ENCODE measurements at places on chromosomes 1 and 21.

DNA sequence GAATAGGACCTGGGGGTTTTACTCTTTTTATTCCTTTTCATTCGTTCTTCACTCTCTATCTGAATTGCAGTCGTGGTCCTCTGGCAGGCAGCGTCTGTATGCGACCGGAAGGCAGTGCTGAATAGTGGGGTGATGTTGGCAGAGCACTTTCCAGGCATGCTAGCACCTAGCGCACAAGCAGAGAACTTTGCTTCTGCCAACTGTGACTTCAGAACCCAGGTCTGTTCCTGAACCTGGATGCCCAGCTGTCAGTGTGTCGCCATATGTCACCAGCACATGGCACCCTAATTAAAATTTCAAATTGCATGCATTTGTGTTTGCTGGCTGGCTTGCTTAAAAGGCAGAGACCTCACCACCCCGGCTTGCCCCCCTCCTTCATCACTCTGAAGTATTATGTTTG, 116.2 kb downstream of the NFIA start:
- no peak for DNase-seq

DNA sequence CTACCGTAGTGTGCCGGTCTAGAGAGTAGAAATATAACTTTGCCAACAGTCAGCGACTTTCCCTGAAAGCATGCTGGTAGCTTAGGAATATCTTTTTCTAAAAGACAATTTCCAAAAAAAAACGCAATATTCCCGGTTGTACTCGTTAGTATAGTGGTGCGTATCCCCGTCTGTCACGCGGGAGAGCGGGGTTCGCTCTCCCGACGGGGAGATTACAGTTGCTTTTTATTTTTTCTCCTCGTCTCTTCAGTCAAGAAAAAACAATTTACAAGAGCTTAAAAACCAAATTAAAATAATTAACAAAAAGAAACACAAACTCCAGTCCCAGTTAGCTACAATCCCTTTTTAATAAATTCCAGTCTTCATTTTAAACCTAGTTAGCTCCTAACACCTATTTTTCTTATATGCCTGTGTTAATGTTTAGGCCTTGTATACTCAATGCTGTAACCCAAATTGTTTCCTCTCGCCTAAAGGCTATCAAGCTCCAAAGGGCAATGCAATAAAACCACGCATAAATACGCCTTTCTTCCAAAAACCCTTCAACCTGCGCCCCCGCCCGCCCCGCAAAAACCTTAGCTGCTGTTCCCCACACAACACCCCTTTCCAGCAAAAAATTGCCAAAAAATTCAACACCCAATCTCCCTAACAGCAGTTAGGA, 7.8 kb downstream of the HSPA6 start:
- DNase-seq, result no peak

- DNase-seq, result no peak
Observed at GRCh38 chr21:43367296-43367695, 59.6 kb downstream of the SIK1 start.

DNA sequence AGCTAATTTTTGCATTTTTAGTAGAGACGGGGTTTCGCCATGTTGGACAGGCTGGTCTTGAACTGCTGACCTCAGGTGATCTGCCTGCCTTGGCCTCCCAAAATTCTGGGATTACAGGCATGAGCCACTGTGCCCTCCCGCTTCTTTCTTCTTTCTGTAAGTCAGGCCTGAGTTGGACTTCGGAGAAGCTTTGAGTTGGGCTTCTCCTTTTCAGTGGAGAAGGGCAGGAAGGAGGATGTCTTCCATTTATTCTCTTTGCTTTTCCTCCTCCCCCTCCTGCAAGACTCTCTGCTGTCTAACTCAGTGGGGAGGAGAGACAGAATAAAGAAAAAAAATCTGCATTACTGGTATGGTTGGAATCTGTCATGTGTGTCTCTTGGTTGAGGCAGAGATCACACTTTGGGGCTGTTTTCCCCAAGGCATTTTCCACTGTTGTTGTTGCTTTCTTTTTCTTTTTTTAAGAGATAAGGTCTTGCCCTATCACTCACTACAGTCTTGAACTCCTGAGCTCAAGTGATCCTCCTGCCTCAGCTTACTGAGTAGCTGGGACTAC, 13.2 kb upstream of the DEGS1 start:
- DNase-seq, result peak; percentile 34

DNA sequence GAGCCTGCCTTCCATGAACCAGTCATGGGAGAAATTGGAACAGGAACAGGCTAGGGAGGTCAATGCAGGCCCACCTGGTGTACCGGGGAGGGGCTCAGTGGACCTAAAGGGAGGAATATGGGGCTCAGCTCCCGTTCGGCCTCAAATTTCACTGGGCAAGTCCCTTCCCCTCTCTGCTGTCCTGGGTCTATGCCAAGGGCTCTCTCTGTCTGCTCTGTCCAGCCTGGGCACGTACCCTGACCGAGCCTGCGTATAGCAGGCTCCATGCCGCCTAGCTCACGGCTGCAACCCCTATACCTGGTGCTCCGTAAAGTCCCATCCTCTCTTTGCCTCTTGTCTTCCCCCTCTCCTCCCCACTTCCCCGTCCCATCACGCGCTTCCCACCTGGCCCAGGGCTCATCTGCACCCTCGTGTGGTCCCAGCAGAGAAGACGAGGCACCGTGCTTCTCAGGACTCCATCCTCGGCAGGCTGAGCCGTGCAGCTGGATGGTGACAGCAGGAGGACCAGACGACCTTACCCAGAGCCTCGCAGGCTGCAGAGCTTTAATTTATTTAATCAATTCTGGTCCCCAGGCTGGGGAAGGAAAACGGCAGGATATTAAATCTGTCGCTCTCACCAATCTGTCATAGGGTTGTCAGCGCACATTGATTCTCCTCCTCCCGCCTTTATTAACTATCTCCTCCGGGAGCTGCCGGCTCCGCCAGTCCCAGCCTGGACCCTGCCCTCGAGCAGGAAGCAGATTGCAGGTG, 25.0 kb upstream of the DISP3 start:
- no peak for DNase-seq

DNA sequence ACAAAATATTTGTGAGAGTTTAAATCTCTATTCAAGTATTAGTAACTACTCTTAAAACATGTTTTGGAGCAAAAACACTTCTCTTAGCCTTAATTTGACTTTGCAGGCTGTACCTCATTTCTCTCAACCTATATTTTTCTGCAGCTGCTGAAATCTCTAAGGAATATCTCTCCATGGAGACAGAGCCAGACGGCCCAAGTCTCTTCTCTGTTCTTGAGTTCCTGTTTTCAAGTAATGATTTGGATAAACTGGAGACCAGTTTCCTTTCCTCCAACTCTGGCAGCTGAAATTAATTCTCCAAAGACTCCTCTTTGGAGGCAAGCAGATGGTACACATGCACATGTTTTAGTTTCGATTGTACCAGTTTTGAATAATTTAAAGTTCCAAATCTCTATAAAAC, 659.7 kb upstream of the NEGR1 start:
- DNase-seq, result no peak

DNA sequence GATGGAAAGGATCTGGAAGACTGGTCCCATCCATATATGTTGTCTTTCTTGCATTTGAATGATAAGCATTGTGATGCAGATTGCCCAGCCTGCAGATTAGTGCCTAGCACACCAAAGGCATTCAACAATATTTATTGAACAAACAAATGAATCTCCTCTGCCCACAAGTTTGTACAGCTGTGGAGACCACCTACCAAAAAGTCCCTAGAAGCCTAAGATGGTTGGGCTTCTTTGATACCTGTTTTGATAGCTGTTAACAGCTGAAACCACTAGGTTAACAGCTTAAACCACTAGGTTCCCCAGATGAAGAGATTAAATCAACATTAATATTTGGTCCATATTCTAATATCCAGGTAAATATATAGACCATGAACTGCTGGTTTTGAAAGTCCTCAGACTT, 9.8 kb downstream of the DUSP10 start:
- no peak for DNase-seq

DNA sequence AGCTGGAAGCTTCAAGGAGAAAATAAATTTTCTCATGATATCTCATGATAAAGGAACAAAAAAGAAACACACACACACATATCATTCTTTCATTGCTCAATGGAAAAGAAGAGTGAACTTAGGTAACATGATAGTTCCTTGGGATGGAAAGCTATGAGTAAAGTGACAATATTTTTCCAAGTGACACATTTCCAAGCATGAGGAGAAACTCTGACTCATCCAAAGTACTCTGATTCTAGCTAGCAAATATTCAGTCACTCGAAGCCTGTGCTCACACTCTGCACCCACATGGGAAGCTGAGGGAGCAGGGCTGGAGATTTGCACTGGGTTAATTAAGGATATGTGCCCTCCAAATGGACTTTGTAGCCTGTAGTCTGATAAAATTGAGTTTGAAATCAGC, 222.4 kb downstream of the LRRC40 start:
- DNase-seq, result no peak

GRCh38 chr1:4762146-4762545, 107.7 kb downstream of the AJAP1 start:
- no peak for DNase-seq

GRCh38 chr1:155485945-155486344, 76.7 kb downstream of the ASH1L start:
- DNase-seq, result peak; percentile 85

DNA sequence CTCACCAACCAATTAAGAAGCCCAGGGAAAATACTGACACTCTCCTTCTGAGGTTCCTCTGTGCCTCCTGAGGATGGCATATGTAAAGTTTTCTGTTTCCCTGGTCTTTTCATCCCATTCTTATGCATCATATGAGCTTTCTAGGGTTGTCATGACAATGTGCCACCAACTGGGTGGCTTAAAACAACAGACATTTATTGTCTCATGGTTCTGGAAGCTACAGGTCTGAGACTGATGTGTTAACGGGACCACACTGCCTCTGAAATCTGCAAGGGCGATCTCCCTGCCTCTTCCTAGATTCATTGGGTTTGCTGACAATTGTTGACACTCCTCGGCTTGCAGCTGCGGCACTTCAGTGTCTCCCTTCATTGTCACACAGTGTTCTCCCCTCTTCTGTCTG, 308.4 kb downstream of the RGS7 start:
- no peak for DNase-seq

GRCh38 chr1:58162952-58163550, 383.5 kb downstream of the OMA1 start:
- DNase-seq, result peak; percentile 55

- DNase-seq, result no peak
Observed at GRCh38 chr1:30068787-30069472, 654.5 kb downstream of the MATN1 start.

GRCh38 chr1:165610866-165611265, 20.2 kb upstream of the MGST3 start:
- no peak for DNase-seq

DNA sequence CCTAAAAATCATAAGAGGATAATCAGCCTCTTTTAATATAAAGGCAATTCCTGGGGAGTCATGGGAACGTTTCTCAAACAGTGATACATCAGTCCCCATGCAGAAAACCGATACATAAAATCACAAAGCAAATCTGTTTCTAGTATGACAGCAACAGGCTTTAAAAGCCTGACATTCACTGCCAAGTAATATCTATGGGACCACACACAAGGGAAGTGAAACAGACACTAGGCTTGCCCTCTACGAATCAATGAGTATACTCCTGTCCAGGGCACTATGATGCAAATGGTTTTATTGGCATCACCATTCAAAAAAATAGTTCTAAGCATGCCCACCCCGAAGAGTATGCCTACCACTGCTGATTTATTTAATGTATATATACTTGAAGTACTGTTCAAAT, 54.4 kb downstream of the TIAM1 start:
- peak; percentile 47 for DNase-seq

DNA sequence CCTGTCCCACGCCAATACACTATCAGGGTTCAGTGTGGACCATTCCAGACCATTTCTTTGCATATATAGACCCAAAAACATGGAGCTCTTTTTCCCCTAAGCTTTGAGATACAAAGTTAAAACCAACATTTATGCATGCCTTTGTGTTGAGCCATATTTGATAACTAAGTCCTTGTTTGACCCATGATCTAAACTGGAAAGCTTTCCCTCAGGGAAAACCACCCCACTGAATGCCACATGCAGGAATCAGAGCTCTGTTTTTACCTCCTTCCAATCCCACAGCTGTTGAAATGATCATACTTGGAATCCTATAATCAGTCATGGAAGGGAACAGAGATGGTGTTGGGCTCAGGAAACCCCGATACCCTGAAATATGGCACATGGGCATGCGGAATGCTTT, 14.8 kb upstream of the SLC45A1 start:
- no peak for DNase-seq

DNA sequence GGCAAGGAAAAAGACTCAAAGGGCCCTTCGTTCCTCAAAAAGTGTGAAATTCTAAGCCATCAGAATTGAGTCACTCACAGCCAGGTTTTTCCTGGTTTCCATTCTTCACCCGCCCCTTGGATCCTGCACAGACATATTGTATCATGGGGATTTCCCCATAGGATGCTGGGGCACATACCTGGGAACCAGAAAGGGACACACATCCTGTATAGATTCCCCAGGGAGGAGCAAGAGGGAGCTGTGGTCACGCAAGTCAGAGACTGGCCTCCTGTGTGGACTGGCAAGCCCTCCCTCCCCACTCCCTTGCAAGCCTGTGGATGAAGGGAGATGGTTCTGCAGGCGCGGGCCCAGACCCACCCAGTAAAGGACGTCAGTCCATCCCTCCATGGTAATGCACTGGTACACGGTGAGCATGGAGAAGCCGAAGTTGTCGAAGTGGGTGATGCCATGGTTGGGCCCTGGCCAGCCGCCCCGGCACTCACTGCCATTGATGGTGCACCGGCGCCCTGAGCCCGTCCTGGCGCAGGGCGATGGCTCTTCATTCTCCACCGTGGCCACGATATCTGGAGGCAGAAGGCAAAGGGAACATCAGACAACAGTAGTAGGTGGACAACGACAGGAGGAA, 23.2 kb downstream of the CACNA1S start:
- no peak for DNase-seq

DNA sequence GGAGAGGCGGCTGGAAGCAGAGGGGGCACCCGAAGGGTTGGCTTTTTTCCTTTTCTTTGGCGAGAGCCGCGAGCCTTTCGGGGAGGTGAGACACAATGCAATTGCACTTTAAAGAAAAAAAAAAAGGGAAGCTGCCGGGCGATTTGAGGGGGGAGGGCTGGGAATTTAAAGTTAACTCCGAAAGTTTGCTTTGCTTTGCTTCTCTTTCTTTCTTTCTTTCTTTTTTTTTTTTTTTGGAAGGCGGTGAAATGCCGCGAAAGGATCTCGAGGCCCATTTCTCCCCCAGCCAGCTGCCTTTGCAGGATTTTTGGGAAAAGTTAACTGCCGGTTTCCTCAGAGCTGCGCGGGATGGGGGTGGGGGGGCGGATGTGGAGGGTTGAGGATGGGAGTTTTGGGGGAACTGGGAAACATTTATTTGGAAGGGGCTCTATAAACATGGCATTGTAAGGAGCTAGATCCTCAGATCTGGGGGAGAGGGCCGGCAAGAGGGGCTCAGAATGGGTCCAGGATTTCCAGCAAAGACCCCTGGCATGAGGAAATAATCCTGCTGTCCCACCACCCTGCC, 997 bp downstream of the ZNF362 start:
- DNase-seq, result no peak

Data from inflammatory macrophage (primary cell).